ENCODE measurements at places on chromosomes 7 and 10. TPM values are rescaled to one million over a fixed set of nuclear protein-coding genes. Genes with fewer than 3 reads are reported as not detected.
A peak's percentile ranks its signal among the peaks of the same experiment; 100 is the strongest.

Gene HACD1
- 25.0 TPM for total RNA-seq

Gene STAG3
- total RNA-seq, result 3.1 TPM

Gene KCNMA1
- total RNA-seq, result 2.0 TPM

Gene ANKMY2
- total RNA-seq, result 12.7 TPM

DNA sequence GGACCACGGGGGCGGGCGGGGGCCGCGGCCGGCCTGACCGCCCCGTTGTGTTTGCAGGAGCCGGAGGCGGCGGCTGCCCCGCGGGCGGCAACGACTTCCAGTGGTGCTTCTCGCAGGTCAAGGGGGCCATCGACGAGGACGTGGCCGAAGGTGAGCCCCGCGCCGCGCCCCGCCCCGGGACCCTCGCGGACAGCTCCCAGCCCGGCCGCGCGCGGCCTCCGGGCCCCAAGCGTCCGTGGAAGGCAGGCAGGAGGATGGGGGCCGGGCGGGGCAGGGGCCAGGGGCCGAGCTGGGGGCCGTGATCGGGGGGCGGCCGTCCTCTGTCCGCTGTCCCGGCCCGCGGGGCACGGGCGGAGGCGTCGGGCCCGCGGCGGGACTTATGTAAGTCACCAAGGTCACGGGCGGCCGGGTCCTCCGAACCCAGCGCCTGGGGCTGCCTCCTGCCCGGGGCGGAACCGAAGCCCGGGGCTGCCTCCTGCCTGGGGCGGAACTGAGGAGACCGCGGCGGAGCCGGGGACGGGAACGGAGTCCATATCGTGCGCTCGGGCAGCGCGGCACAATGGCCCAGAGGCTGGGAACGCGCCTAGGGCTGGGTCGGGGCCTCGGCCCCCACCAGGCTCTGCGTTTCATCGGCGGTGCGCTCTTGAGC lies 497 bp downstream of the PPP2R2D start:
- DNase-seq, result no peak

GRCh38 chr10:29820890-29821461 lies 186.2 kb upstream of the SVIL start:
- DNase-seq, result no peak

DNA sequence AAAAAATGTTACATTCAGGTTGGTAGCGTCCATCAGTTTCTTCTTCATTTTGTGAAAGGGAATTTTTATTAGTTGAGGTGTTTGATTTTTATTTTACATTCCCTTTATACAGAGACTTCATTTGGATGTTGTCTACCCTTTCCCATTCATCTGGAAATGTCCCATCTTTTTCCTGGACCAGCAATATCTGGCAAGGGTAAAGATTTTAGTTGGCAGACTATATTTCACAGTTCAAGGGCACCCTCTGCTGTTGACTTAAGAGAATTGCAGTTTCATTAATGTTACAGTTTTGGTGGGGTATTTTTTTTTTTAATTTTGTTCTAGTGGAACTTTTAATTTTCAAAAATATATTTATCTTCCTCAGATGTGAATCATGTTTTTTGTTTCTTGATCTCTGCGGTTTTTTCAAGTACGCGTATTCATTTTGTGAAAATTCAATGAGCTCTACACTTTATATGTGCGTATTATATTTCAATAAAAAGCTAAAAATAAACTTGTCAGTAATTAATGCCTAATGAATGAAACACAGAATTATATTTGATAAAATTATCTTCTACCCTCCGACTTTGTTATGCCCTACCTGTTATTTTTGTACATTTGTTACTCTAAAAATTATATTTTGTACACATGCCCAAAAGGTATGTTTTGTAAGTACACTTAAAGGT lies 97.9 kb upstream of the KLF14 start:
- DNase-seq, result no peak

GRCh38 chr10:52571018-52571417 lies 201.6 kb downstream of the MBL2 start:
- no peak for DNase-seq

- no peak for DNase-seq
These were observed 78.7 kb downstream of the CXCL12 start for GRCh38 chr10:44306147-44306710.

Gene PDZD7
- 2.0 TPM for total RNA-seq

GRCh38 chr7:117654780-117655179 lies 175.0 kb downstream of the CFTR start:
- no peak for DNase-seq

GRCh38 chr10:132596742-132597279 lies 59.2 kb downstream of the INPP5A start:
- no peak for DNase-seq

Gene HTR7
- total RNA-seq, result 20.2 TPM

Gene EN2
- 0.15 TPM for total RNA-seq

- DNase-seq, result no peak
These were observed 12.0 kb upstream of the CALML5 start for GRCh38 chr10:5511231-5511884.

- DNase-seq, result no peak
These were observed 127.8 kb upstream of the NPSR1 start for GRCh38 chr7:34530259-34530658.

Gene LHFPL3
- not detected for total RNA-seq

GRCh38 chr7:7427363-7427762 lies 108.3 kb downstream of the COL28A1 start:
- no peak for DNase-seq

Gene TMEM270
- not detected for total RNA-seq

Gene AMPH
- total RNA-seq, result 4.8 TPM

GRCh38 chr10:122830273-122830964 lies 15.2 kb downstream of the CUZD1 start:
- no peak for DNase-seq

GRCh38 chr10:31739146-31739545 lies 189.5 kb downstream of the ARHGAP12 start:
- DNase-seq, result no peak

Gene SHLD2
- total RNA-seq, result 25.9 TPM

DNA sequence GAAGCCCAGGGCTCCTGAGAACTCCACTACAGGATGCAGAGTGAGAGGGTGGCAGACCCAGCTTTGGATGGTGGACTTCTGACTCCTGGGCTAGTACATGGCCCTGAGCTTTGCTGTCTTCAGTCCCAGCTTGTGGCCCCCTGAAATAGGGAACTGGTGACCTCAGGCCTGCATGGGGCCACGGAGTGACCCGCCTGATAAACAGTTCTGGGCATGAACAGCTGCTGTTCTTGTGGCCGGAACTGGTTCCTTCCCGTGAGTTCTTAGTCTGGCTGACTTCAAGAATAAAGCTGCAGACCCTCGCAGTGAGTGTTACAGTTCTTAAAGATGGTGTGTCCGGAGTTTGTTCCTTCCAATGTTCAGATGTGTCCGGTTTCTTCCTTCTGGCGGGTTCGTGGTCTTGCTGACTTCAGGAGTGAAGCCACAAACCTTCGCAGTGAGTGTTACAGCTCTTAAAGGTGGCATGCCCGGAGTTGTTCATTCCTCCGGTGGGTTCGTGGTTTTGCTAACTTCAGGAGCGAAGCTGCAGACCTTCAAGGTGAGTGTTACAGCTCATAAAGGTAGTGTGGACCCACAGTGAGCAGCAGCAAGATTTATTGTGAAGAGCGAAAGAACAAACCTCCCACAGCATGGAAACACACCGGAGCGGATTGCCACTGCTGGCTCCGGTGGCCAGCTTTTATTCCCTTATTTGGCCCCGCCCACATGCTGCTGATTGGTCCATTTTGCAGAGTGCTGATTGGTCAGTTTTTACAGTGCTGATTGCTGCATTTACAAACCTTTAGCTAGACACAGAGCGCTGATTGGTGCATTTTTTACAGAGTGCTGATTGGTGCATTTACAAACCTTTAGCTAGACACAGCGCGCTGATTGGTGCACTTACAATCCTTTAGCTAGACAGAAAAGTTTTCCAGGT lies 268.0 kb downstream of the ZEB1 start:
- no peak for DNase-seq

DNA sequence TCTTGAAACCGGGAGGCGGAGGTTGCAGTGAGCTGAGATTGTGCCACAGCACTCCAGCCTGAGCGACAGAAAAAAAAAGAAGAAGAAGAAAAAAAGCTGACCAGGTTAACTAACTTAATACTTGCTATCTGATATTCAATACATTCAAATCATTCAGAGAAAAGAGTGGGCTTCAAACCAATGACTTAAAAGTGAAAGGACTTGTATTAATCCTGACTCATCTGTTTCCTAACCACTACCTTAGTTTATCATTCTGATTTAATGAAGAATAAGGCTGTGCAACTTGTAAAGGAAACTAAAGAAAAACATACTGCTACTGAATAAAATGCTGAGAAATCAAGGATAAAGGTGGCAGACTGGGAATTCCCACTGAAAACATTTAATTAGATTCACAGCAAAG lies 128.4 kb downstream of the NRBF2 start:
- no peak for DNase-seq

Gene GFRA1
- total RNA-seq, result 0.24 TPM

DNA sequence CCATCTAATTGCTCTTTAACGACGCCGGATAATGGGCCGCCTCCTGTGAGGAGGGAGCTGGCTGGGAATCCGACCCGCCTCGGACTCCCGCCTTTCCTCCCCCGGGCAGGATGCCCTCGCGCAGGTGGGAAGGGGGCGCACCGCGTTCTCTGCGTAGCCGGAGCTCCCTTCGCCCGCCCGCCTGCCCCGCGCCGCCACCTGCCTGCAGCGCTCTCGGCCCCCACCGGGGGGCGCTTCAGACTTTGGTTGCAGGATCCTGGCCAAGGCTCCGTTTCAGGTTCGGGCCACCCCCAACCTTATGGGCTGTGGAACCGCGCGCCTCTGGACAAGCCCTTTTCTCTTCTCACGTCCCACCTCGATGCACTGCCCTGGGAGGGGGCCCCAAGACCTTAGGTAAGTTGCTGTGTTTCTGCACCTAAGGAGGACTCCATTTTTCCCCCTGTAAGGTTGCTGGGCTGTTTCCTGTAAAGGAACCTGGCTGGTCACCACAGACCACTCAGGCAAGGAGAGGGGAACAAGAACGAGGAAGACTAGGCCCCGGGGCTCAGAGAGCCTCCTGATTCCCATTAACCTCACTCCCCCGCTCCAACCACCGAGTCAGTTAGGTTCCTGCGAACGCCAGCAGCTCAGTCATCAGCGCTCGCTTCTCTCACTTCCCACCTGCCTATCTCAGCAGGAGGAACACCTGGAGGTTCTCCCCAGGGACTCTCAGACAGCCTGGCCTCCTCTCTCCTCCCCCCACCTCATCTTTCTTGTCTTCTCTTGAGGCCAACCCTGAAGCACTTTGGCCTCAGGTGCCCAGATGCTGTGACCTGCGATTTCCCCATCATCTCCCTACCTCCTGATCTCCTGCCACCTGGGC lies 11.3 kb upstream of the KAZALD1 start:
- peak; percentile 90 for DNase-seq

DNA sequence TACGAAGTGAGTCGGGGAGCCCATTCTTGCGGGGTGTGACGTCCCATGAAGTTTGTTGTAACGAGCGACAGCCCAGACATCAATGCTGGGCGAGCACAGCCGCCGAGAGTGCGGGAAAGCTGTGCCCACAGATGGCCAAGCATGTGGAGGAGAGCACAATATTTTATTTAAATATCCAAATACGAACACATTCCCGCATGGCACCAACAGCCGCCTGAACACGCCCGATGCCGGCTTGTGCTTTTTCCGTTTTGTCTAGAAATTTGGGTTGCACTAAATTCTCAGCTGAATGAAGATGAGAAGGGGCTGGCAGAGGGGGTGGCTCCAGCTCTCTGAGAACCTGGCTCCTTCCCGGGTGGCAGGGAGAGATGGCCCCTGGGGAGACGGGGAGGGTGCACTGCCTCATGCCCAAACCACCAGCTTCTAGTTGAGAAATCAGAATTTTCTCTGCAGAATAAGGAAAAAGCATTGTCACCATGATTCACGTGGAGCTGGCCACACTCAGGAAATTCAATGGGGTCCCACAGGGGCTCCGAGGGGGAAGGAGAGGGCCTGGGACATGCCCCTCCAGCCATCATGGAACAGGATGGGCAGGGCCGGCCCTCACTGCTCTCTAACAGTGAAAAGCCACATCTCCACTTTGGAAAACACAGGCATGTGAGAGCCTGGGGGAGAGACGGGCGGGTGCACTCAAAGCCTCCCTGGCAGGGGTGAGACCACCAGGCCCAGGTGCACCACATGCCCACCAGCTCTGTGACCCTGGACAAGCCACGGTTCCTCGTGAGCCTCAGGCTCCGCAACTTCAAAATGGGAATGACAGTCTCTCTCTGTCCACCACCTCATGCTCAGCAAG lies 48.3 kb downstream of the EBF3 start:
- no peak for DNase-seq

GRCh38 chr7:52639126-52639525 lies 396.3 kb upstream of the POM121L12 start:
- peak; percentile 37 for DNase-seq
